Small intestine (tissue), 16 donors: ENCODE measurements at places on chromosomes 2 and 18.

DNA sequence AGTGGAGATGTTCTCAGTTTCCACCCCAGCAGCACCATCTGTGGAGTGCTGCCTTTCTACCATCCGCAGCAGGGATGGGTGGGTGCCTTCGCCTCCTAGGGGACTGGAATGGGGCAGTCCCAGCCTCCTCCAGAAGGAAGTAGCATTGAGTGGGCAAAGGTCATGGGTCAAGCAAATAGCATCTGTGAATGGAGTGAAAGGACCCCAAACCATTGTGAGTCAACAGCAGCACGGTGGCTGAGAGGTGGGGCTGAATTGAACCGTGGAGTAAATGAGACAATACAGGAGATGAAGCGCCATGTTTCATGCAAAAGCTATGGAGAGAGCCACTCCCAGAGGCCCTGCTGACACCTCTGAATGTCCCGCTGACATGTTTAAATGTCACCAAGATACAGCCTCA is 9.7 kb downstream of the GPR55 start:
- DNase-seq: no peak

DNA sequence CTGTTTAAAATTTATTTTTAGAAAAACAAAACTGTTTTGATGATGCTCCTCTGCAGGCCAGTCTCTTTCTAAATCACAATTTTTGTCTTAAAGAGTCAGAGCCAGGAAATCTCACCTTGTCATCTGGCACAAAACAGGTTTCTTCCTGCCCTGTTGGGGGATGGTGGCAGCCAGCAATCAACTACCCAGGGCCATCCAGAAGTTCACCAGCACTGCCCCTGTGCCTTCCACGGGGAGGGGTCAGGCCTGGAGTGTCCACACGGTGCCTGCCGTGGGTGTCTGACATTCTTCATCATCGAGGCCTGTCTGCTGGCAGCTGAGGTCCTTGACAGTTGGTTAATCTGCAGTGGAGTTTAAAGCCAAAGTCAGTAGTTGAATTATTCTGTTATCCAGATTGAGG is 40.0 kb upstream of the BMP10 start:
- DNase-seq: no peak

GRCh38 chr2:24559473-24560113 is 68.5 kb downstream of the NCOA1 start:
- no peak for DNase-seq

- DNase-seq: peak; percentile 21
These were observed 93.7 kb downstream of the MAPK4 start for GRCh38 chr18:50653402-50654093.

- DNase-seq: no peak
These were observed 8.3 kb upstream of the RPS7 start for GRCh38 chr2:3566806-3567205.

- no peak for DNase-seq
These were observed 1231.6 kb upstream of the GYPC start for GRCh38 chr2:125424266-125424785.

DNA sequence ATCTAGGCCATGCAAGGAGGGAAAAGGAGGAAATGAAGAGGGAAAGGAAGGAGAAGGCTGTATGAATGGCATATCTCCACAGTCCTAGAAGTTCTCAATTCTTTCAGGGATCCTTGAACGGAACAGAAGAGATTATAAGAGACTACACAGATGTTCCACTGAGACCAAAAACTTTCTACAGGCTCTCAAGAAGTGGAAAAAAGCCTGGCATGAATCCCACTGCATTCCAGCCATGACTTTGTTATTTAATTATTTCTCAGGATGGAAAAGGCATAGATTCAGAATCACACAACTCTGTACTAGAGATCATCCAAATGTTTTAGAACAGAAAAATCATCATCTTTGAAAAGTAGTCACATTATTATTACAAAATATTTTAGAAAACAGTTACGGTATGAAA is 131.7 kb upstream of the CDH20 start:
- DNase-seq: peak; percentile 2

- no peak for DNase-seq
These were observed 271.0 kb downstream of the MYCN start for GRCh38 chr2:16211341-16211740.
